Stimulated activated effector memory CD8-positive, alpha-beta T cell treated with anti-CD3 and anti-CD28 coated beads, Interleukin-12 subunit alpha, Interleukin-12 subunit beta, amount 100 ng/mL, for 72 hours (primary cell): ENCODE measurements at places on chromosomes 11 and 22.
A peak's percentile ranks its signal among the peaks of the same experiment; 100 is the strongest.

DNA sequence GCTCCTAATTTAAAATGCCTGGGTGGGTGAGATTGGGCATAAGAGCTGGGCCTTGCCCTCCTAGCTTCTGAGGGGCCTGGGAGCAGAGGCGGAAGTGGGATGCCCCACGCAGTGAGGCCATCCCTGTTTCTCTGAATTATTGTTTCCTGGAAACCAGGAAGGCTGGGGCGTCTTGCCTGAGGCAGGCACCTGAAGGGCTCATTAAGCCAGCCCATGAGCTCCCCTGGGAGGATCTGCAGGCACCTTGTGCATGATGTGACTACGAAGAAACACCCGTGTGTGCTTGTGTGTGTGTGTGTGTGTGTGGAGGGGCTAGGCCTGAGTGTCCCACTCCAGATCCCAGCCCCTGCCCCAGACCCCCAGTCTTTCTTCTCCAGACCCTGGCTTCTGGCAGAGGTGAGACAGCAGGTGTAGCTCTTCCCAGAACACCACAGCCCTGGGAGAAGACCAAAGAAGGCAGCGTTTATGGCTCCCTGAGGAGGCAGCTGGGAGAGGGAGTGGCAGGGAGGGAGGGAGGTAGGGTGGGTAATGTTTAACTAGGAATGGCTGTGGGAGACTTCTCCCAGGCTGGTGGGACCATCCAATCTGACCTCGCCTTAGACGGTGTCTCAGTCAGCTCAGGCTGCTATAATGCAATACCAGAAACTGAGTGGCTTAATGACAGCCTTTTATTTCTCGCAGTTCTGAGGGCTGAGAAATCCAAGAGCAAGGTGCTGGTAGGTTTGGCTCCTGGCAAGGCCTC is 2.1 kb upstream of the BATF2 start:
- DNase-seq: no peak

DNA sequence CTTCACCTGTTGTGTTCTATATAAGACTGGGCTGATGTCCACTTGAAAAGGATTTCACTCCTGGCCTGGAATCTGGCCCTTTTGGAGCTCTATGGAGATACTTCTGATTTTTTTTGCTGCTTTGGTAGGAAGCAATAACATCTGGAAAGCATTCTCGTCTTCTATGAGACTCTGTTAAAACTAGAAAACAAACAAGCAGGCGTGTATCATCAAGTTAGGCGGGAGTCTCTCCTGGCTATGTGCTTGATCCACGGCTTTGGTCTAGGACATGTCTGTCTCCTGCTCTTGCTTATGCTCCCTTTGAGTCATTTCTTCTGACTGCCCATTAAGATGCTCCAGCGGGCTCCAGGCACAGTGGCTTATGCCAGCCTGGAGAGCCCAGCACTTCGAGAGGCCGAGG is 121.4 kb upstream of the TTC12 start:
- DNase-seq: no peak

DNA sequence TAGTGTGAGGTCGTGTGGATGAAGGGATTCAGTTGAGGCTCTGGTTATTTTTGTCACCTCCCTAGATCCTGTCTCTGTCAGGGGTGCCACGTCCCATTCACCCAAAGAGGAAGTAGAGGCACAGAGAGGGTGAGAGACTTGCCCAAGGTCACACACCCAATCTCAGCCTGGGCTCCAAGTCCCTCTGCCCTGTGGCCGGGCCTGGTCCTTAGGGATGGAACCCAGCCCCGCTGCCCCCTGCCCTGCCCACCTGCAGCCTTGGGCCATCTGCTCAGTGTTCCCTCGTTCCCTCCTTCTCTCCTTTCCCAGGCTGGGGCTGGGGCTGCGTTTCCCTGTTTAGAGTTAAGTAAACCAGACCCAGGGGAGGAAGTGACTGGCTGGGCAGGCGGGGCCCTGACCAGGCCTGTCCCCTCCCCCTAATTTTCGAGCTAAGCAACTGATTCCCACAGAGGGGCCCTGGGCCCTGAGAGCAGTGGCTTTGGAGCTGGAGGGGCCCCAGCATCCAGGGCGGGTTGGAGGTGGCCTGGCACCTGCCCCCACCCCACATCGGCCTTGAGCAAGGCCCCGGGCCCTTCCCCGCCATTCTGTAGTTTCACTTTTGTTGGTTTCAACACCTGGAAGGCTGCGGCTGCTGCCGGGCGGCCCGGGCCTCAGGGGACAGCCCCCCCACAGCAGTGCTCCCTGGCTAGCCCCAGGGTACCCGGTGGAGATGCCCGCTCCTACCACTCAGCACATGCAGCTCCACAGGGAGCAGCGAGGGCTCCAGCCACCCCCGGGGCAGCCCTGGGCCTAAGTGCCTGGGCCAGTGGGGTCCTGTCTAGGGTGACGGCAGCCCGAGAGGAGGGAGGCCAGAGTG is 1.5 kb downstream of the TCIRG1 start:
- peak; percentile 76 for DNase-seq

DNA sequence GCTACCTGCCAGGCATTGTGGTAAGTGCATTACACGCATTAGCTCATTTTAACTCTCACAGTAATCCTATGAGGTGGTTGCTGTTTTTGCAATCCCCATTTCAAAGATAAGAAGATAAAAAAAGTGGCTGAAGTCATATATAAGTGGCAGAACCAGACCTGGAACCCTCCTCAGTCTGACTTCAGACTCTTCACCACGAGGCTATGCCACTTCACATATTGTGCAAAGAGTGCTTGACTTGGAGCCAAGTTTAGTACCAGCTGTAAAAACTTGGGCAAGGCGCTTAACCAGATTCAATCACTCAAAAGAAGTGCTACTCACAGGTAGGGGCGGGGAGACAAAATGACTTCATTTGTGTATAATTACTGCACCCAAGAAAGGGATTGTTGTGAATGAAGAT is 15.3 kb downstream of the BPIFC start:
- DNase-seq: no peak

GRCh38 chr22:37392721-37393328 is 34.5 kb downstream of the ELFN2 start:
- DNase-seq: no peak

GRCh38 chr11:1103401-1104360 is 29.0 kb downstream of the MUC2 start:
- no peak for DNase-seq

DNA sequence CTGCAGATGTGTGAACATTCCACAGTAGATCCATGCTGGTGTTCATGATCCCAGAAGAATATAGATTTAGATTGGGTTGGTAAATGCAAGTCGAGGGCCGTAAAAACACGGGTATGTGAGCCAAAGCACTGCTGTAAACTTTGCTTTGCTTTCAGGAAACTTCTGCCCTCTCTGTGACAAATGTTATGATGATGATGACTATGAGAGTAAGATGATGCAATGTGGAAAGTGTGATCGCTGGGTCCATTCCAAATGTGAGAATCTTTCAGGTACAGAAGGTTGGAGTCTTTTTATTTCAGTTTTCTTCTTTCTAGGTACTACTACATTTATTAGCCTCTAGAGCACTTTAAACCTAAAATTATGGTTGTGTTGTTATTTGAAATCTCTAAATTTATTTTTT is 36.2 kb upstream of the TTC36 start:
- DNase-seq: no peak

DNA sequence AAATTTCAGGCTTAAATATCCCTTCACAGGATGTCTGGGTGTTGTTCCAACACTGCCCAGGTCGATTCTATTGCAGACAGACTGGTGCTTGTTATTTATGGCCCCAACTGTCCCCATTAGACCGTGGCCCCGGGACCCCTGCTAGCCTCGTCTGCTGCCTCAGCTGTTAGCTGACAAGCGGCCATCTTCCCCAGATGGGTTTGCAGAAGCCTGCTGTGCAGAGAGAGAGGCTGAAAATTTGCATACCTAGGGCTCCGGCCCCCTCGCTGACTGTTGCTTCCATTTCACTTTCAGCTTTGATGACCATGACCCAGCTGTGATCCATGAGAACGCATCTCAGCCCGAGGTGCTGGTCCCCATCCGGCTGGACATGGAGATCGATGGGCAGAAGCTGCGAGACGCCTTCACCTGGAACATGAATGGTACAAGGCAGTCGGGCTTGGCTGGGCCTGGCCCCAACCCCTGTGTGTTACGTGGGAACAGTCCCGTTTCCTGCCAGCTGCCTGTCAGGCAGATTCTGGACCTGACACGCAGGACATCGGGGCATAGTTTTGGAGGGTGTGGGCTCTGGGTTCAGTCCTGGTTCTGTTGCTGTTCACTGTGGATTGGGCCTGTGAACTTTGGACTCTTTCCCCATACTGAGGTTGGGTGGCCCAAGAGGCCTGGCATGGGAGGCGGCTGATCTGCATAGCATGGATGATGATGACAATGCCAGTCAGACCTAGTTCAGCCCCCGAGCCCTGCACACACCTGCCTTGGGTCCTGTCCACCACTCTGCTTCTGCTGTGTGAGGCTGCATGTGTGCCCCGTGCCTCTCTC is 16.4 kb downstream of the SMARCB1 start:
- DNase-seq: no peak

DNA sequence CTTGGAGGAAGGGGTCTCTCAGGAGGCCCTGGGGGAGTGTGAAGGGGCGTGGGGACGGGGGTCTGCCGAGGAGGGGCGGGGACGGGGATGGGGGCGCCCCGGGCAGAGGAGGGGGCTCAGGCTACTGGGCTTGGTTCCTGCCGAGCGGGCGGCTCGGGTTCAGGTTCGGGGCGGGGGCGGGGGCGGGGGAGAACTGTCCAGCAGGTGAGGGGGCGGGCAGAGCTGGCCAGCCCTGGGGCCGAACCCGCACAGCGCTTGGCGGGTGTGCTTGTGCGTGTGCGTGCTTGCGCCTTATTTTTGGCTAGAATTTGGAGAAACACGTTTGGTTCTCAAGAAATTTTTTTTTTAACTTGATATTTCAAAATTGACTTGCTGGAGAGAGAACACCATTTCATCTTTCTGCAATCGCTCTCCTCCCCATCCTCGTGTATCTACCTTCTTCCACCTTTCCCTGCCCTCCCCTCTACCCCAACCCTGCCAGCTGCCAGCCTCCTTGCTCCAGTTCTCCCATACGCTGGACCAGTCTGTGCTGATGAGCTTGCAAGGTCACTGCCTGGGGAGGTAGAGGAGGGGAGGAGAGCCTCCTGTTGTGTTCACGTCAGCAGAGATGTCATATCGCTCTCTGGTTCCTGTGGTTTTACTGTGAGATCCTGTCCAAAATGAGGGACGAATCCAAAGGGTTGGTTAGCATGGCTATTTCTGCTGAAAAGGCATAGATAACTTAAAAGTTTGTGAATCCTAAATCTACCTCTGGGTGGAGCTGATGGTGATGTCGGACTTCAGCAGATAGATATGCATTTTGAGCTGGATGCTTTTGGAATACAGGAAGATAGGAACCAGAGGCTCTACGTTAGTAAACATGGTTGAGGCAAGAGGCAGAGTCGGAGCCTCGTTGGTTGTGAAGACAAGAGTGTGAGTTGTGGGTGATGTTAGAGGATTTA is 668 bp downstream of the MADD start:
- peak; percentile 69 for DNase-seq

DNA sequence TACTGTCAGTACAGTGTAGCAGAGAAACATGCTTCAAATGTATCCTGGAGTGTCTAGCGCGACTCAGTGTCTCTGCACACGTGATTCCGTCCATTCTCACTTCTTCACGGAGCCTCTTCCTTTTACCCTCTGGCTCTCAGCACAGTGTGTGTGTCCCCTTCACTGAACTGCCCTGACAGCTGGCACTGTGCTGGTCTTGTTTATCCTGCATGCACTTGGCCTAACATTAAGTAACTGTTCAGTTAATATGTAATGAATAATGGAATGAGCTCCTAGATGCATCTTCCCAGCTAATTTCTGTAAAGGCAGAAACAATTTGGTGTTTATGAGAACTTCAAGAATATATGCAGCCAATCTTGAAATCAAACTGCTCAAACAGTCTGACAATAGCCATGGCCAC is 44.4 kb downstream of the KMT5B start:
- DNase-seq: no peak

DNA sequence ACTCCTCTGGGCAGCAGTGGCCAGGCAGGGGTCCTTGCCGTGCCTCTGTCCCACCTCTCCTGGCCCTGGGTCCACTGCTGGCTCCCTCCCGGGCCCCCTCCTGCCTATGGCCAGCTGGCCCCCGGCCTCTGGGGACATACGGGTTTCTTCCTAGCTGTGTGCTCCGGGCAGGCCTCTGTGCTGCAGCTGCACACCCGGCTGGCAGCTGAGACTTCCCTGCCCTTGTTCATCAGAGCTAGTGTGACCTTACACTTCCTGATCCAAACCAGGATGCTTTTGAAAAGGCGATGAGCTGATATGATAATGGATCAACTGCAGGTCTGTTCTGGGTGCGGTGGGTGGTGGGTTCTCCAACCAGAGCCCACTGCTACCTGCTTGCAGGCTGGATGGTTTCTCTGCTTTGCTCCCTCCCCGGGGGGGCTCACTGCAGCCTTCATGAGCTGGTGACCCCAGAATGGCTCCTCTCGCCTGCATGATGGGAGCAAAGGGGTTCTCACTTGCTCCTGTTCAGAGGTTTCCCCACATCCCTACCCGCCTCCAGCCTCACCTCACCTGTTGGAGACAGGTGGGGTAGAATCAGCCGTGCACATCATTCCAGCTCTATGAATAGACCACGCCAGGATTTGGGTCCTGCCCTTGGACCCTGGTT is 13.3 kb downstream of the B3GAT1 start:
- no peak for DNase-seq

GRCh38 chr11:65438257-65439151 is 15.9 kb downstream of the NEAT1 start:
- no peak for DNase-seq

DNA sequence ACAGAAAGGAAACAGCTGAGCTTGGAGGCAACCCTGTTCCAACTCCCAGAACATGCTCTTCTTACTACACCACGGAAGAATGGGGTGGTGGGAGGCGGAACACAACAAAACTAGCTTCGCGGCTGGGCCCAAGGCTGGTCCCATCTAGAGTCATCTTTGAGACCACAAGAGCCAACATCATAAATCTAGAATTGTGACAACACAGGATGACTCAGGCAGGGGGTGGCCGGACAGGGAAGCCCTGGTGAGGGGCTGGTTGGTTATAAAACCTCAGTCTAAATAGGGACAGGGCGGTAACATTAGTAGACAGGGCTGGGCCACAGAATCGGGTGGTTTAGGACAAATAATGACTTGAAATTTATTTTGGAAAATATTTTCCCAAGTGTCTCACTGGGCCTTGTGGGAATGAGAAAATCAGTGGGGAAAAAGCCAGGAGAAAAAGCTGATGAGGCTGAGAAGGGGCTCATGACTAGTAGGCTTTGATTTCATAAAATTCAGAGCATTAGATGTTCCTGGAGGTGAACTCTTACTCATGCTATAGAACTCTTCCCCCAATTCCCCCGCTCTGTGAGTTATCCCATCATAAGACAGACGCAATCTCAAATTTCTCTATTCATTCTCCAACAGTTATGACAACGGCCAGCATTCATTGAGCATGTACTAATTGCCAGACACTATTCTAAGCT is 151.8 kb upstream of the TIMP3 start:
- no peak for DNase-seq

DNA sequence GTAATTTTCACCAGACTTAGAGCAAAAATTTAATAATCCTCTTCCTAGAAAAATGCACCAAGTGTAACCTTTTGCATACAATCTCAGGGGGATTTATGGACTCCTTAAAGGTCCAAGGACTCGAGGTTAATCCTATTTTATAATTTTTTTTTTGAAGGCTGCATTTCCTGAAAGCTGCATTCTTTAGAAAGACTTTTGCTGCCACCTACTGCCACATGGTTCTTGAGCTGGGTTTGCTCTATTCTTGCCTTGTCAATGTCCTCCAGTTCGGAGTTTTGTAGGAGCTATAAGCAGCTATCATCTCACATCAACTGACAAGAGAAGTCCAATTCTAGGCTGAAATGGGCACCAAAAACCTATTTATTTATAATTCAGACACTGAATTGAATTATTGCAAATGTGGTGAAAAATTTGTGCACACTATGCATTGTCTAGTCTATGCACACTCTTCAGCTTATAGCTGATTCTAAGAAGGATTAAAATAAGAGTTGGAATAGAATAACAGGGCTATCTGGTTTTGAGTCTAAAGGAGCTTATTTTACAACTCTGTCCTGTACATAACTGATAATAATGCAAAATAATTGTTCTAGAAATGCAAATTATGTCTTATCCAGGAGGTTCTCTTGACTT is 31.3 kb downstream of the TRAF6 start:
- DNase-seq: no peak
